ENCODE measurements at places on chromosomes 16 and 17.

GRCh38 chr17:29058391-29058790 is 15.4 kb downstream of the PIPOX start:
- DNase-seq, result no peak

DNA sequence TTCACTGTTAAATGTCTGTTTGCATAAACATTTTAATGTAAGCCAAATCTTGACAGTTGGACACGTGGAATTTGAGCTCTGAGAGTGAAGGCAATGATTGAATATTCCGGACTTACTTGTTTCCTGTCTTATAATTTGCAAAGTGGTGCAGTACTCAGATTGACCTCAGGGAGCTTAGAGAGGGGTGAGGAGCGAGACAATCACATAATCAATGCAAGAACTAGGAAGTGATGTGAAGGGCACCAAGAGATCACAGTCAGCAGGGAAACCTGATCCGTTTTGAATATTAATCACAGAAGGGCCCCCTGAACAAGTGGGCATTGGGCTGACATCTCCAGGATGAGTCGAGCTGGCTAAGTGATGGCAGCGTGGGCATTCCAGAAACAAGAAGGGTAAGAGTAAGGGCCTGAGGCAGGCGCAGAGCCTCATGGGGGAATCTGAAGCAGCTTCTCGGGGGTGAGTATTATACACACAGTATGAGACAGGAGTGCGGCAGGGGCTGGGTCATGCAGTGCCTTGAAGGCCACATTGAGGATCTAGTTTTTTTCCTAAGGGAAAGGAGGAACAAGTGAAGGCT is 26.1 kb downstream of the TEX2 start:
- no peak for DNase-seq

DNA sequence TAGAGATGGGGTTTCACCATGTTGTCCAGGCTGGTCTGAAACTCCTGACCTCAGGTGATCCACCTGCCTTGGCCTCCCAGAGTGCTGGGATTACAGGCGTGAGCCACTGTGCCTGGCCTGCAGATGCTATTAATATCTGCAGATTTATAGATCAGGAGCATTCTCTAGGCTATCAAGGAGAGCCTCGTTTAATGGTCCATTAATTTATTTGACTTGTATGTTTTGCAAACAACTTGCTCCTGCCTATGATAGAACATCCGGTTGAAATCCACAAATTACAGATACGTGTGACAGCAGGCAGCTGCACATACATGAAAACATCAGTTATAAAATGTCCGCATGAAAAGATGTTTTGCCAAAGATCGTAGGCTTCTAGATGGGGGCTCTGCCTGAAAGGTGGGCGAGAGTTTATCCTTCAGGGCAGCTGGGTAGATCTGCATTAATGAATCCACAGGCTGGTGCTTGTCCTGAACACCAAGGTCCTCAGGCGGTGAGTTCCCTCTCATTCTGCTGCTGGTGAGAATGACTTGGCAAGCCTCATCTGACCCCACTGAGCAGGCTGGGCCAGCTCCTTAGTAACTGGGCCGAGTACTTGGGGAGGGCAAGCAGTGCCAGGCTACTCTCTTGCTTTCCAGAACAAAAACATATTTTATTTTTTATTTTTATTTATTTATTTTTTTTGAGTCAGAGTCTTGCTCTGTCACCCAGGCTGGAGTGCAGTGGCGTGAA is 37.1 kb upstream of the MGAT5B start:
- no peak for DNase-seq

- no peak for DNase-seq
These were observed 32.4 kb upstream of the NF1 start for GRCh38 chr17:31062346-31062745.

DNA sequence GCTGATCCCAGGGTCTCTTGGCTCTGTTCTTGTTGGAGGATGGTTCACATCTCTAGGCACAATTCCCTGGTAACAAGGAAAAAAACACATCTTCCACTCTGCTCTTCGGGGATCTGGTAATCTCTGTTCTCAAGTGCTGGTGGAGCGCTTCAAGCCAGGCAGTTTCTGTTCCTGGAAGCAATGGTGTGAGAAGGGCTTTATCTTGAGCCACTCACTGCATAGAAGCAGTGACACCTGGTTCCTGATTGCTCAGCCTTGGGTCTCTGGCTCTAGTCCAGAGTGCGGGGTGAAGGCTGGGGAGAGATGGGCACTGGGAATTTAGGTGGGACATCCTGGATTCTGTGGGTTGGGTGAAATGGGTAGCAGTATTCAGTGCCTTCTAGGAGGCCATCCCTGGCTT is 14.1 kb downstream of the AKAP1 start:
- DNase-seq, result no peak

All from activated CD4-positive, CD25-positive, alpha-beta regulatory T cell treated with anti-CD3 and anti-CD28 coated beads, Interleukin-2, amount 50 U/mL, for 72 hours (primary cell).